ENCODE measurements at places on chromosomes 6 and 20.

DNA sequence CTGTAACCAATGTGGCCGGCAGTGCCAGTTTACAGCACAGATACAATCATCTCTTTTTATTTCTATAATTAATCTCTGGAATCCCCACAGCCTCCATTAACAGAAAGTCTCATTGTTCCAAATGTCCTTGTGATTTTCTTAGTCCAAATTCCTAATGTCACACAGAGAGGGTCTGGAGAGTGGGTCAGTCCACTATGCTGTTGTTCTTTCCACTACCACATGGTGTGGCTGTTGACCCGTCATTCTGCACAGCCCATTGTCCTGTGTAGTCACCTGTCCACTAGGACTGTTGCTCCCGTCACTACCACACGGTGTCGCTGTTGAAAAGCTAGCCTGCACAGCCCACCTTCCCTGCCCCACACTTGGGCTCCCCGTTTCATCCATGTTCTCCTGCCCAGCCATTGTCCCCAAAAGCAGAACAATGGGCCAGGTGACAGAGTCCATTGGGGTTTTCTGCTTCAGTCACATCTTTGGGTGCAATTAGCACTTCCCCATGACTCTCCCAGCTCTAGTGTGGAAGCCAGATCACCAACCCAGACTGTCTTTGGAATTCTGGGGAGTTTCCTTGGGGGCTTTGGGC, 8.6 kb upstream of the LBP start:
- no peak for DNase-seq

- no peak for DNase-seq
These were observed 177.7 kb upstream of the SULF2 start for GRCh38 chr20:47963022-47963421.

- no peak for DNase-seq
These were observed 158.4 kb downstream of the OR2B2 start for GRCh38 chr6:27753668-27754407.

DNA sequence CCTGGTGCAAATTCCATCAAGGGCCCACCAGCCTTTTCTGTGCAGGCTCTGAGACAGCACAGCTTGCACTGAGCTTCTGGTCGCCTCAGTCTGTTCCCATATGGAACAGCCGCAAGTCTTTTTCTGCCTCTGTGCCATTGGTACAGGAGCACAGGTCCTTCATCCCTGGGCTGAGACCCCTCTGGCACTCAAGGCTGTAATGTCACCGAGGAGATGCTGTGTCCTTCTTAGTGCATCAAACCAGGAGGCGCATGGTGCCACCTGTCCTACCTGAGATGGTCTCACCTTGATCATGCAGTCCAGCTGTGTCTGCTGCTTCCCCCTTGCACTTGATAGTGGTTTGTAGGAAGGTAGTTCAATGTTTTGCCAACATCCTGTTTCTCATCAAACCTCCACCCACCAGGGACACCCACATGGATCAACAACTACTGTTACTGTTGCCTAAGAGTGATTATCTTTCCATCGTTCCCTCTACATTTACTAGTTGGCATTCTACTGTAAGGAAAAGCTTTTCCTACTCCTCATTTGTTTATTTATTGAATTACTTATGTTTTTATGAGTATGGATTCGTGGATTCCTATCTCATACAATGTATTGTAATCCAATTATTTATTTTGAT, 29.0 kb downstream of the FAM50B start:
- peak; percentile 37 for DNase-seq

DNA sequence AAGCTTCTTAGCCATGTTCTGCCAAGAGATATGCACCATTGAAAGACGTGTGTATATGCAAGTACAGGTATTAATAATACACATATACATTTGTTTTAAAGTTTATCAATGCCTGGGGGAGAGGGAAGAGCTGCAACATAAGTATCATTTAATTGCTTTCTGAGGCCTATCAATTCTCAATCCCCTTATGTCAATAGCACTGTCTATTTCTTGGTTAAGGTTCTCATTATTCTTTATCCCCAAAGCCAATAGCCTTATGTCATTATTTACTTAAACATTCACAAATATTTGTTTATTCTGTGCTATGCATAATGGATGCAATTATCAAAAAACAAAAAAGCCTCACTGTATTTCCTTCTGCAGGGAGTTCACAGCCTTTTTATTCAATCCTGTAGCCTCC, 350.3 kb upstream of the KCNQ5 start:
- no peak for DNase-seq

DNA sequence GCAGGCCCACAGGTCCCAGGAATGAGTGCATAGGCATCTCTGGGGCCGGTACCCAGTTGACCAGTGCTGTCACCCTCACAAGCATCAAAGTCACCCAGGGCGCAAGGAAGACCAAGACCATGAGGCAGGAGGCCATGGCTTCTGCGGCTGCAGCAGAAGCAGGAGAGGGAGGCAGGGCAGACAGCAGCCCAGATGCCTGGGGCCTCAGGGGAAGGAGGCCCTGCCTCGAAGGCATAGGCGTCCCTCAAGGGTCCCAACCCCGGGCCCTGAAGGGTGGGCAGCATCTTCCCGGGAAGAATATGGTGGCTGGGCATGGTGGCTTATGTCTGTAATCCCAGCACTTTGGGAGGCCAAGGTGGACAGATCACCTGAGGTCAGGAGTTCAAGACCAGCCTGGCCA, 3.0 kb downstream of the FAM209A start:
- DNase-seq, result no peak

DNA sequence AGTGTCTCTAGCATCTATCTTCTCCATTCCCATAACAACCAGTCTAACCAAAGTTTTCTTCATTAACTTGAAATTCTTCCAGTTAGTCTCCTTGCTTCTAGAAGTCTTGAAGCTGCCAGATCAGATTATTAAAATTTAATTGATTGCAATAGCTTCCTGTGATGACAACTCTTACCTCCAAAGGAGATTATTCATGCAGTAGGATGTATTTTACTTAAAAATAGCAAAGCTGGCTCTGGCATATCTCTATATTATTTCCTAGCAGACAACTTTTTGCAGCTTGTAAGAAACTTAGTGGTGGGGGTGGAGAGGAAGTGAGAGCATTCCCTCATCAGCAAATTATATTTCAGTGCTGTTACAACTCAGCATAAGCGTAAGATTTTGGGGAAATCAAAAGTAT, 290.4 kb downstream of the GRIK2 start:
- no peak for DNase-seq

DNA sequence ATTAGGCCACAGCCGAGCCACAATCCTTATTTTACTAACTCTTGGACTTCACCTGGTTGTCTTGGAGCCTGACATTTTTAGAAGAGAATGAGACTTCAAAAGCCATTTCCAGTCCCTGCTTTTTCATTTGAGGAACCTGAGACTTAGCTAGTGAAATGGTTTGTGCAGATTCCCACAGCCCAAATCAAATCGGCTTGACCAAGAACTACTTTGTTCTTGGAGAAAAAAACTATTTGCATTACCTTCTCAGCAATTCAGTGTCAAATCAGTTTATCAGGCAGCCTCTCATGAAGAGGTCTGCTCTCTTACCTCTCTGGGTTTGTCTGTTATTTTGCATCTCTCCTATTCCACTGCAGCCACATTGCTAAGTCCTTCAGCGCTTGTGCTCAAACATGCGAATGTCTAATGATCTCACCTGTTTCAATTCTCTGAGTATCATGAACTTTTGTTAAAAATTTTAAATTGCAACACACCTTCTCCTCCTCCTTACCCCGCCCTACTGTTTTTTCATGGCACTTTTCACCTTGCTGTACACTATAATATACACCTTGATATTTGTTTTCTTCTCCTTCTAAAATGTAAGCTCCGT, 573 bp upstream of the IFNGR1 start:
- no peak for DNase-seq

DNA sequence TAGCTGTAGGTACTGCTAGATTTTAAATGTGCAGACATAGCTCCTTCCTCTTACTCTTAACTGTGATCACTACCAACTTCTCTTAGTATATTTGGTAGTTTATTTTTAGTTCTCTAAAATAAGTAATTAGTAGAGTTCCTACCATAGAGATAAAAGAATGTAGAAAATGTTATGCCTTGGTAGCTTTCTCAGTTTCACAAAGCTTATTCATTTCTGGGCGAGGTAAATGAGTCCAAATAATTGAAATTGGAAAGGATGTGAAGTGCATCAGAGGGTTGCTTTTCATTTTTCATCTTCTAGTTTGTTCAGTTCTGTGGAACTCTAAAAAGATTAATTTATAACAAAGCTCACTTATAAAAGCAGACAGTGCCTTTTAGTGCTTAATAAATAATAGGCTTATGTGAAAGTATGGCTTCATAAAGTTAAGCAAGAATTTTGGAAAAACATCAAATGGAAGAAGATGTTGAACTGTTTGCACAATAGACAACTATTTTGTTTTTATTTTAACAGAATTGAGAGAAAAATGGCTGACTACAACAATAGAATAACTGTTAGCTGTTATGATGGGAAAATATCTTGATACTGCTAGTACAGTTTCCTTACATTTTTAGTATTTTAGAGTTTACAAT, 303.7 kb downstream of the UTRN start:
- no peak for DNase-seq

DNA sequence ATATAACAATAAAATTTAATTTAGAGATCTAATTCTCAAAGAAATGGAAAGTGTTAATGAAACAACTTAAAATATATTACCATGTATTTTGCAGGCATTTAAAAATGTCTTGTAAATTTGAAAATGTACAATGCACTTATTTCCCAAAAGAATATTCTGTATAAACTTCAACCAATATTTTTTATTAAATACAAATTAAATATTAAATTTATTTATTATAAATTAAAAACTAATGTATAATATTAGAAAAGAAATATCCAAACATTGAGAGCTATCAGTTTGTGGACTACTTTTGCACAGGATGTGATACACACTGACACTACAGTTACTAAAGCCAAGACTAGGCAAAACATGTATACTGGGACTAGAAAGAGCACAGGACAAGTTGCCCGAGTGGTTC, 707.0 kb upstream of the NRSN1 start:
- no peak for DNase-seq

DNA sequence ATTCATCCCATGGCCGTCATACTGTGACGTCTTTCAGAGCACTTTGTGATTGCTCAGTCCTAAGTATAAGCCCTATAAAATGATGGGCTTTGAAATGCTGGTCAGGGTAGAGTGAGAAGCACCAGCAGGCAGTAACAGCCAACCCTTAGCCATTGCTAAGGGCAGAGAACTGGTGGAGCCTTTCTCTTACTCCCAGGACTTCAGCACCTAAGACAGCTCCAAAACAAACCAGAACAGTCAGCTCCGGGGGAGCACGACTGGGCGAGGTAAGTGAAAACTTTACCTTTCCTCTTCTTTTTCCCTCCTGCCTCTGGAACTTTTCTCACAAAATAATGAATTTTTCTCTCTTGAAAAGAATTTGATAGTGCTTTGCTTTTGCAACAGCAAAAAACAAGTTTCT, at the start of gene VIP:
VIP (plus strand) TSS at position 104 of the 400 bp plus-strand sequence. CDS start 1,381 bp downstream, outside the sequence.
- no peak for DNase-seq

GRCh38 chr6:108806171-108806570, 42.1 kb upstream of the ARMC2 start:
- no peak for DNase-seq

GRCh38 chr6:166127624-166128472, 39.8 kb downstream of the TBXT start:
- no peak for DNase-seq

GRCh38 chr20:25369529-25369928, 21.1 kb downstream of the ABHD12 start:
- DNase-seq, result no peak

DNA sequence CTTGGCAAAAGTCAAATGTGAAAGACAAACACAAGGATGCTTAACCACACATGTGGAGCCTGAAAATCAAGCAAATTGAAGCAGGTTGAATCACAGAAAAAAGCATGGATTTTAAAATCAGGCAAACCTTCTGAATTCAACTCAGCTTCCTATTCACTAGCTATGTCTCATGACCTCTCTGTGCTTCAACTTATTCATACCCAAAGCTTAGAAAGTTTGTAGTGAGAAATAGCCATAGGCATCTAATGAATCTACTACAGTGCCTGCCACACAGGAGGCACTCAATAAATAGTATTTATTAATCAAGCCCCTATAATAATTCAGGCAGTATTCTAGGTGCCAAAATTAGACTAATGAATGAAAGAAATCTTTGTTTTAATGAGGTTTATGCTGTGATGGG, 112.2 kb upstream of the TNFAIP3 start:
- DNase-seq, result no peak

DNA sequence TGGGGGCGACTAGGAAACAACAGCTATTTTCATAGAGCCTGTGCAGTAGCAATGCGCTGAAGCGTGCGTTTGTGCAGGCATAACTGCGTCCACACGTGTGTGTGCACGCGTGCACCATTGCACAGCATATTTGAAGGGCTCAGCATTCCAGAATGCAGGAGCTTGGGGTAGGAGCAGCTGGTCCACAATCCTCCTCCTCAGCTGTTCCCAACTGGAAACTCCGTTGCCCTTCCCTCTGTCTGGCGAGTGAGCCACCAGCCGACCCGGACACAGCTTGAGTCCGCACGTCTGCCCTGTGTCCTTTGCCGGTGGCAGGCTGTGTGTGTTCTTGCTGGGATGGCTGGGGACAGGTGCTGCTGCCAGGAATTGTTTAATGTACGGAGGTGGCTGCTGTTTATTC, 110.2 kb downstream of the SASH1 start:
- DNase-seq, result no peak

DNA sequence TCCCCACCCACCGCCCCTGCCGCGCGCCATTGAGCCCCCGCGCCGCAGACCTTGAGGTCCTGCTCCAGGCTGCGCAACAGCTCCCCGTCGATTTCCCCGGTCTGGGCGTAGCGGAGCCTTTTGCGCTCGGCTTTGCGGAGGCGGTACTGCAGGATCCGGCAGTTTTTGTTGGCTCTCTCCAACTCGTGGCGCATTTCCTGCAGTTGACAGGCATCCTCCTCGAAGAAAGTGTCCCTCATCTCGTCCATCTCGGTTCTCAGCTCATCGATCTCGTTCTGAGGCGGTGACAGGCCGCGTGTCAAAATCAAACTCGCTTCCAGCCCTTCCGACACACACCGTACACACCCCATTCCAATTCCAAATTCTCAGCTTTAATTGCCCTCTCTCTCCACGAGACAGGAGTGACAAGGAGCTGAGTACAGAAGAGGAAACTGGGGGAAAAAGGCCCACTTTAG, 4.3 kb downstream of the MTCL3 start:
- DNase-seq, result no peak

DNA sequence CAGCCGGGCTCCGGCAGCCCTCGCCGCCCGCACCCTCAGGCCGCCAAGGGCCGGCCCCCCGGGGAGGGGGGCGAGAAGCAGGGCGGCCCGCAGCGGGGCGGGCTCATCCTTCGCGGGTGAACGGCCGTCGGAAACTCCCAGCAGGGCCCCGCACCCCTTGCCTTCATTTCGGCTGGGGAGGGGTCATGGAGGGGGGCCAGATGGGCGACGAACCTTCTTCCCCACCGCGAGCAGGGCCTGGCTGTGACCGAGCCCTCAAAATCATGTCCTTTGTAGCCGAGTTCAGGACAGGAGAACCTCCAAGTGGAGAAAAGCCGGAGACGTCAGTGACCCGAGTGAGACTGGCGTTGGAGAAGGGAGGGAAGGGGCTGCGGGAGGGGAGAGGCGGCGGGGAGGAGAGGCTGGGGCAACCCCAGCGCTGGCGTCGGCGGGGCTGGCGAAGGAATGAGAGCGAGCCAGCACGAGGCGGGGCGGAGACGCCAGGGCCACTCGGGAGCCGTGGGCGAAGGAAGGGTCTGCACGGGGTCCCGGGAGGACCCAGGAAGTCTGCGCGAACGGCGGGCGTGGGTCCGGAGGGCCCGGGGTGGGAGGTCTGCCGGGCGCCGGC, 571 bp upstream of the FOXC1 start:
- no peak for DNase-seq
